ENCODE measurements at places on chromosomes 13 and 19.

DNA sequence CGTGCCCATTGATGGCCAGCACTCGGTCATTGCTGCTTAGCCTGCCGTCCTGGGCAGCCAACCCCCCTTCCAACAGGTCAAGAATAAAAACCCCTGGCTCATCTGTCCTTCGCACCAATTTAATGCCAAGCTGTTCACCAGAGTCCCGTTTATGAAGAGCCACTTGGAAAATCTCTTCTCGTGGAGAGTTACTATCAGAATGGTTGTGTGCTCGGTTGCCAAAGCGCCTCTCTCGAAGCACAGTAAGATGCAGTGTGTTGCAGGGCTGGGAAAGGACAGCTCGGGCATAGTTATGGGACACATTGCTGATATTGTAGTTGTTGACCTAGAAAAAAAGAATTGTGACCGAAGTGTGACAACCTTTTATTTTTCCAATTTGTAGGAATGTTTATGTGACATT, 57.9 kb downstream of the LNX2 start:
- no peak for DNase-seq

GRCh38 chr13:34174671-34175145, 356.8 kb downstream of the RFC3 start:
- no peak for DNase-seq

- DNase-seq, result no peak
Observed at GRCh38 chr13:103196356-103196755, 130.1 kb upstream of the SLC10A2 start.

- DNase-seq, result no peak
Observed at GRCh38 chr19:56577719-56578602, 10.7 kb downstream of the ZNF470 start.

- no peak for DNase-seq
Observed at GRCh38 chr13:76129305-76130000, 493.3 kb downstream of the LMO7 start.

GRCh38 chr19:56105090-56105701, 15.9 kb downstream of the ZNF787 start:
- DNase-seq, result peak; percentile 66

GRCh38 chr19:57667228-57667627, 1.5 kb upstream of the ZSCAN4 start:
- DNase-seq, result no peak

- DNase-seq, result no peak
Observed at GRCh38 chr19:12042893-12043292, 7.4 kb upstream of the ZNF433 start.

- no peak for DNase-seq
Observed at GRCh38 chr19:38512277-38512676, 78.8 kb downstream of the RYR1 start.

GRCh38 chr13:19601749-19602725, 31.4 kb upstream of the MPHOSPH8 start:
- DNase-seq, result peak; percentile 18

DNA sequence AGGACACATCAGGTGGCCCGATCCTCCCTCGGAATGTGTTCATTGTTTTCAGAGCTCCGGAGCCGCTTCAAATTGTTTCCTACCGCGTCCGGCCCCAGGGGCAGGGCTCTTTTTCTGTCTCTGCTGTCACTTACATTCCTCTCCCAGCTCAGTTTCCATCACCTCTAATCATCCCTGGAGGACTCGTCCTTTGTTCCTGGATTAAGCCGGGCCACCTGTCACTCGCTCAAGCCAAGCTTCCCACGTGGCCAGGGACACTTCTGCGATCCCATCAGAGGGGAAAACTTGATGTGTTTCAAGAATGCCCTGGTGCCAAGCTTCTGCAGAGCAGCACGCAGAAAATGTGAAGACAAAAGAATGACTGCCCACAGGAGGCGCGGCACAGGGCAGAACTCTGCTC, 13.5 kb downstream of the IL17D start:
- no peak for DNase-seq

DNA sequence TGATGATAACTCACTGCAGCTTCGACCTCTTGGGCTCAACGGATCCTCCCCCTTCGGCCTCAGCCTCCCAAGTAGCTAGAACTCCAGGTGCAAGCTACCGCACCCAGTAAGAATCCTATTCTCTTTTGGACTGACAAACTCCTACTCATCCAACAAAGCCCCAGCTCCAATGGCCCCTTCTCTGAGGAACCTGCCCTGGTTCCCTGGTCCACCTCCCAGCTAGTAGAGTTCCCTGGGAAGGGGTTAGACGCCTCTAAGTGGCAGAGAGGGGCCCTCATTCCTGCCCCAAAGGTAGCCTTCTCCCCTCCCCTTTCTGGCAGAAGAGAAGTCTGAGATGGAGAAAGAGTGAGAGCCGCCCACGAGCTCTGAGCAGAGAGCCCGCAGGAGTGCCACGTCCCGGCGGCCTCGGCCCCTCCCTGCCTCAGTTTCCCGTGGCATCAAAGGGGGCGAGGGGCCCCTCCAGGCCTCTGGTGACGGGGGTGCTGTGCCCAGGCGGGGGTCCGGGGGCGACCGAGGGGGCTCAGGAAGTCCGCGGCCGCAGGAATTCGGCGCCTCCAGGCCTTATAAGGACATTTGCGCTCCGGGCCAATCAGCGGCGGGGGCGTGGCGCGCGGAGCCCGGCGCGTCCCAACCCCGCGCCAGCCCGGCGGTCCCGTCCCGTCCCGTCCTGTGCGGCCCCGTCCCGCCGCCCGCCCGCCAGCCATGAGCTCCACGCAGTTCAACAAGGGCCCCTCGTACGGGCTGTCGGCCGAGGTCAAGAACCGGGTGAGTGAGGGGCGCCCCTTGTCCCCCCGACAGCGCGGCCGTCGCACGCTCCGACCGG, at the start of gene CNN2:
Gene CNN2 (plus strand): TSS at position 649 of the 823 bp plus-strand sequence. CDS start 54 bp downstream, at position 703.
- peak; percentile 60 for DNase-seq

DNA sequence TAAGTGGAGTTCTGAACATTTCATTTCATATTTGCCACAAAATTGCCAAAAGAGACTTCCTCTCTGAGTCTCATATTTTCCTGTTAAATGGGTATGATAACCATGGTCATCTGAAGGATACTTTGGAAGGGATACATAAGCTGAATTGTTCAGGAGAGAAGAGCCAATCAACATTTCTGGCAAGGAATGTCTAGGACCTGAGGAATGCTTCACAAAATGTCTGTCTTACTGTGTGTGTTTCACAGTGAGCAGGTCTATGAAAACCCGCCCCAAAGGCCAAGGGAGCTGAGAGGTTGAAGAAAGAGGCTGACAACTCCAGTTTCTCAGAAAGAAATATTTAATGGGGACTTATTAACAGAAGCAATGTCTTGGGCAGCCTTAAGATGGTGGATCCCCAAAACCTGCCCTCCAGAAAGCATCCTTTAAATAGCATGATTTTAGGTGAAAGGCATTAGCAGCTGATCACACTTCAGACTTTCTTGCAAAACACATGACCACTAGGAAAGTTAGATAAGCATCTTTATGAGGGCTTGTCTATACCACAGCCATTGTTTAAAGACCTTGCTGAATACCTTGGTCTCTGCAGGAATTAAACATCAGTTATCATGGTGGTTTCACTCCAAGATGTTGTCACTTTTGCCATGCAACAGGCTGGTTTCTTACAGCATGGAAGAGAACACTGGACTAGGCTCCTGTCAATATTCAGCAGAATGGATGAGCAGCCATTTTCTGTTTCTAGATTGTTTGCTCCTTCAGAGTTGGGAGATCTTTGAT, 78.9 kb downstream of the TNFSF11 start:
- DNase-seq, result no peak

GRCh38 chr19:47492137-47492533, 8.1 kb upstream of the KPTN start:
- no peak for DNase-seq

DNA sequence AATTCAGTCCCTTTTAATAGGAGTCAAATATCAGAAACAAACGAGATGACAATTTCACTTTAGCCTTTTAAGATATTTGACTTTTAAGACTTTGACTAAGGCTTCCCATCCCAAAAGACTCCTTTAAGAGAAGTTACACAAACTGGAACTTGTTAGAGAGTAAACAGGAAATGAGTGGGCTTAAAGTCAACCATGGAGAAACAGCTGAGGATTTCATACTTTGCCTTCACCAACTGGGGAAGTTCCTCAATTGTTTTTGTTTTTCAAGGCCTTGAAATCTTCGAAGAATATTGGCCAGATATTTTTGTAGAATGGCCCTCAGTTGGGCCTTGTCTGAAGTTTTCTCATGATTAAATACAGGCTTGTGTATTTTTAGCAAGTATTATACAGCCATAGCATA, 227.3 kb downstream of the POU4F1 start:
- no peak for DNase-seq

GRCh38 chr19:51600940-51601580, 29.1 kb downstream of the SIGLEC5 start:
- DNase-seq, result peak; percentile 15

GRCh38 chr19:27691991-27692390, 1521.0 kb downstream of the UQCRFS1 start:
- no peak for DNase-seq

DNA sequence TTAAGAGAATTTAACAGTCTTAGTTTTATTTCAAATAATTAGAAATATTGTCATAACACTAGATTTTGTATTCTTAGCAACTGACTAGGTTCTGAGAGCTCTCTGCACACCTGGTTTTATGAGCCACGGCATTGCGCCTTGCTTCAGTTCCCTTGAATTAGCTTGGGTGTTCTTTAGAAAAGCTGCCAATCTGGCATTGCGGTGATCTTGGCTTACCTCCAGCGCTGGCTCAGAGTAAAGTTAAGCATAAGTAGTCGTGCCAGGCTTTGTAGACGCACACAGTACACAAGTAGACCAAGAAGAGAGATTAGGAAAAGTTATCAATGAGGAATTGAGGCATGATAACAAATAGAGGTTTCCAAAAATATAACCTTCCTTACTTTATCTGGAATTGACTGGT, 45.7 kb downstream of the TPP2 start:
- DNase-seq, result no peak

DNA sequence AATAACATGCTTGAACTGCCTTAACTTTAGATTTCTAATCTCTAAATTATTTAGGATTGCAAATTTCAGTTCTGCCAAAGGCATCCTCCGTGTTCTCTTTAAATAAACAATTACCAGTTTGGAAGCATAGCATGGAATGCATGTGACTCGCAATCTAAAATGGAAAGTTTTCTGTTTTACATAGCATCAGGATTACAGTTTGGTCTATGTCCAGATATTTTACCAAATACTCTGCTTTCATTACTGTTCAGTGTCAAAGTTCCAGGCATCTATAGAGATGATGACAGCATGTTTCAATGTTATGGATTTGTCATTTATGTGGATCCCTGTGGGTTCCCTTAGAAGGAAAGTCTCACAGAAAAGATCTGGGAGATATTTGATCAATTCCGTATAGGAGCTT, 16.8 kb downstream of the FLT1 start:
- no peak for DNase-seq

DNA sequence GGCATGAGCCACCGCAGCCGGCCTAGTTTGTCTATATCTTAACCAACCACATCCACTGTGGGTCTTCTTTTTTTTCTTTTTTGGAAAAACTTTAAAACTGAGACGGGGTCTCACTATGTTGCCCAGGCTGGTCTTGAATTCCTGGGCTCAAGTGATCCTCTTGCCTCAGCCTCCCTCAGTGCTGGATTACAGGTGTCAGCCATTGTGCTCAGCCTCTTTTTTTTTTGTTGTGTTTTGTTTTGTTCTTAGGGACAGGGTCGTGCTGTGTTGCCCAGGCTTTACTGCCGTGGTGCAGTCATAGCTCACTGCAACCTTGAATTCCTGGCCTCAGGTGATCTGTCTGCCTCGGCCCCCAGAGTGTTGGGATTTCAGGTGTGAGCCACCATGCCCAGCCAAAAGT, 7.4 kb downstream of the SNRNP70 start:
- DNase-seq, result no peak

GRCh38 chr19:45090034-45090433, 2.9 kb upstream of the PPP1R37 start:
- DNase-seq, result no peak

DNA sequence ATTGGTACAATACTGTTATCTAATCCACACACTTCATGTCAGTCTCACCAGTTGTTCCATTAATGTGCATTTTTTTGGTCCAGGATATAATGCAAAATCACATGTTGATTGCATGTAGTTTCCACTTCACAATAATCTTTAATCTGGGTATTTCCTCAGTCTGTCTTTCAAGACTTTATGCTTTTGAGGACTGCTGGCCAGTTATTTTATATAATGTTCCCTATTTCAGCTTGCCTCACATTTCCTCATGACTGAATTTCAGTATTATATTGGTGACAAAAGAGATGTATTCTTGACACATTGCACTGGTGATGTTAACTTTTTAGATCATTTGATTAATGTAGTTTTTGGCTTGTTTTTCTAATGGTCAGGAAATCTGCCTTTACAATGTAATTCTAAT, 368.3 kb downstream of the IRS2 start:
- no peak for DNase-seq

- DNase-seq, result no peak
Observed at GRCh38 chr19:47603706-47604565, 5.0 kb upstream of the BICRA start.

- no peak for DNase-seq
Observed at GRCh38 chr13:97266332-97266731, 44.2 kb downstream of the MBNL2 start.

DNA sequence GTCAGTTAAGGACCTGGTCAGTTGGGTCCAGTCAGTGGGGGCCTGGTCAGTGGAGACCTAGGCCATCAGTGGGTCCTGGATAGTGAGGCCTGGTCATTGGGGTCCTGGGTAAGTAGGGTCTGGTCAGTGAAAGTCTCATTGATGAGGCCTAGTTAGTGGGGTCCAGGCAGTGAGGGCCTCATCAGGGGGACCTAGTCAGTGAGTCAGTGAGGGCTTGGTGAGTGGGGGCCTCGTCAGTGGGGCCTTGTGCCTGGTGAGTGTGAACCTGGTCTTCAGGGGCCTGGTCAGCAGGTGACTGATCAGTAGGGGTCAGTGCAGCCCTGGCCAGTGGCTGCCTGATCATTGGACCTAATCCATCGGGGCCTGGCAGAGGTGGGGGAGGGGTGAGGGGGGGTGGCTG, 42.6 kb upstream of the TPM4 start:
- no peak for DNase-seq

GRCh38 chr13:23923031-23923430, 25.7 kb upstream of the C1QTNF9B start:
- DNase-seq, result no peak

DNA sequence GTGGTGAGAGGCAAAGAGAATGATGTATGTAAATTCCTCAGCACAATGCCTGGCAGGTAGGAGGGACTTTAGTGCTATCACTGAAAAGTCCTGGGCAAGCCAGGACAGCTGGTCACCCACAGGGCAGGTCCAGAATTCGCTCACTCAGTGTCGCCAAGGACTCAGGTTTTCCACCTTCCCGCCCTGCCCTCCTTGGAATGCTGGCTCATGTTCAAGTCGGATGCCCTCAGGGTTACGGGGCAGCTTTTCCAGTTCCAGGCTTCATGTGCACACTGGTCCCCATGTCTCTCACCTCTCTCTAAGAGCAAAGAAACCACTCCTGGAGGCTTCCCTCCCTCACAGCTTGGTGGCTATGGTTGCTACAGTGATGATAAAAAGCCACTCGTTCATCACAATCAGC, 24.8 kb upstream of the NAXD start:
- no peak for DNase-seq

- DNase-seq, result no peak
Observed at GRCh38 chr13:45833663-45834375, 17.7 kb downstream of the SIAH3 start.

GRCh38 chr13:60178327-60178726, 14.6 kb upstream of the DIAPH3 start:
- DNase-seq, result no peak

GRCh38 chr13:19597523-19597922, 35.9 kb upstream of the MPHOSPH8 start:
- DNase-seq, result no peak
